Right cardiac atrium (tissue), 5 donors: ENCODE measurements at places on chromosomes 7 and 10. TPM values are rescaled to one million over a fixed set of nuclear protein-coding genes. Genes with fewer than 3 reads are reported as not detected.

DNA sequence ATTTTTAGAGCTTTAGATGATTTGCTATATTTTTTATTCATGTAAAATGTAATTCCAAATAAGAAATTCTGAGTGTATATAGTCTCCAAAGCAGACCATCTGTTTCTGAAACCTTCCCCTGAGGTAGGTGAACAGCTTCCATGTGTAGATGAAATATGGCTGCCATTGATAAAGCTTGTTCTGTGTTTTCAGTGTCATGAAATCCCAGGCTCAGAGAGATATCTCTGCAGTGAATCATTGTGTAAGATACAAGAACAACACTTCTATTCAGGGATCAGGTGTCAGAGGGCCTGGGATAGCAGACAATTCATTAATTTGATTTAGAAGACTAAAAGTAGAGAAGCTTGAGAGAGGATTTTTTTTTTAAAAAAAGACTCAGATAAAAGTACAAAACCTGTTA, 29.1 kb downstream of the ACTA2 start:
- no peak for DNase-seq

- DNase-seq, result no peak
These were observed 32.5 kb upstream of the ADAM12 start for GRCh38 chr10:126420567-126421300.

GRCh38 chr7:108072739-108073138, 57.4 kb downstream of the LAMB4 start:
- no peak for DNase-seq

- no peak for DNase-seq
These were observed 49.9 kb upstream of the CAMK2B start for GRCh38 chr7:44375236-44375699.

DNA sequence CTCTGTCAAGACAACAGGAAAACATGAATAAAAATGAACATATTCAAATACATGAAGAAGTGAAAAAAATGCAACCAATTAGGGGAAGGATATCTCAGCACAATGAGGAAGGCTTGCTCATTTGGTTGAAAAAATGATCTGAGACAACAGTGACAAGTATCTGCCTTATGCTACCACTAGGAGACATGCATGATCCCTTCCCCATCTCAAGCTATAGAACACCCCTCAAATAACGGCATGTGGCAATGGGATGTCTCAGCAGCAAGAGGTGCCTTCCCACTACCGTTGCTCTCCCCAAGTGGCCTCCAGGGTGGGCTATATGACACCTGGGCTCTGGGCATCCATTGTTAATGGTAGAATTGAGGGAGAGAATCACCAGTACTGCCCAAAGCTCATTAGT, 98.1 kb upstream of the RSU1 start:
- DNase-seq, result no peak

GRCh38 chr7:30697719-30698460, 15.6 kb upstream of the CRHR2 start:
- DNase-seq, result no peak

- no peak for DNase-seq
These were observed 847 bp downstream of the GARS1 start for GRCh38 chr7:30595436-30596013.

DNA sequence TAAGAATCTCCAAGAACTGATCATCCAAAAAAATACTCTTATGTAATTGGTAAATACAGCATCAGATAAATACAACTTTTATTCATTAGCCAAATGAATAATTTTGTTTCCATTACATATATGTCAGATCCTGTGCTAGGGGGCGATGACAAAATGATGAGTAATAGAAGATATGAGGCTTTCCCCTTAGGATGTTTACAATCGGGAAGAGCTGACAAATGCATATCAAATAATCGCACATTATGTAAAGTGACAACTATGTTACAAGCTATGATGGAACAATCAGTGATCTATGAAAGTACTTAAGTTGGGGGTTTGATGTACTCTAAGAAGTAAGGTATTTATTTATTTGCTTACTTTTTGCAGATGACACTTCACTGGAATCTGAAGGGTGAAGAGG, 465.6 kb upstream of the VSTM2A start:
- no peak for DNase-seq

DNA sequence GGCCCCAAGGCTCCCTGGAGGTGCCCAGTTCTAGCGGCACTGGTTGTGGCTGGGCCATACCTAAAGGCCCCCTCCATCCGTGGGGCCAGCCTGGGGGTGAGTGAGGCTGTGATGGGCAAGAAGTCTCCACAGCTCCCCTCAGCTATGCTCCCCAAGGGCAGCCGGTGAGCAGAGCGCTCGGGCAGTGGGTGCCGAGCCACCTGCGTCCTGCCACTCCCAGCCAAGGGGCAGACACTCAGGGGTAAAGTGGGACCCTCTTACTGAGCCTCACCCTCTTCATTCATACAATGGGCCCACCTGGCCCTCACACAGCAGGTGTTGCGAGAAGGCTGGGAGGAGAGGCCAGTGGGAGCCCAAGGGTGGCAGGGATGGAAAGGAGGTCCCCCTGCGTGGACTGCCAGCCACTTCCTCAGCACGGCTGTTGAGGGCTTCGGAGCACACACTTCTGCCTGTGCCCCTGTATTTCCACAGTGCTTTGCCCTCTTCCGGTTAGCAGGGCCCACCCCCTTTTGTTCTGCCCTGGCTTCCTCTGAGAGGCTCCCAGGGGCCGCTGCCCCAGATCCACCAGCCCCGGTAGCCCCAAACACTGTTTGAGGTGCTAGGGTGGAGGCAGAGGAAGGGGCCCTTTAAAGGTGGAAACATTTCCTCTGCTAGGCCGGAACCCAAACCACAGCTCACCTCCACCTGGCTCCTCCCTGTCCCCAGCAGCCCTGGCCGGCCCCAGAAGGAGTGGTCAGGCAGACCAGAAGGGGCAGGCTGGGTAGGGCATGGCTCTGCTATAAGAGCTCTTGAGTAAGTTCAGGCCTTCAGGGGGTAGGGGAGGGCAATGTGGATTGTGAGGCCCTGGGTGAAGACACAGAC, 16.4 kb upstream of the C10orf105 start:
- no peak for DNase-seq

DNA sequence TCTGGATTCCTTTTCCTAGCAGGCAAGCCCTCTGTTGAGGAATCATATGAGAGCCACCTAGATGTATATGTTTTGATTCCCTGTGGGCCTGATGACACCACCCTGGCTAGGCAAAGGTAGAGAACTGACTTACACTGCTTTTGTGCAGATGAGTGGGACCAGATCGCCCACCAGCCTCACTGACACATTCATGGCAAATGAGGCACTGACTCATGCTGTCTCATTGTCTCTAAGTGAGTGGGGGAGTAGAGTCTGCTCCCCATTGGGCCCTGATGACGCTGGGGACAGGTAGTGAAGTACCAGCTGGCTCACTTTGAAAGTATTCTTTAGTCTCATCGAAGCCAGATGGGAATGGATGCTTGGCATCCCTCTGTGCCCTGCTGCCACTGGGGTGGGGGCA, 326.3 kb downstream of the ABCA13 start:
- no peak for DNase-seq

GRCh38 chr7:45081670-45081974, 7.1 kb downstream of the NACAD start:
- DNase-seq, result no peak

DNA sequence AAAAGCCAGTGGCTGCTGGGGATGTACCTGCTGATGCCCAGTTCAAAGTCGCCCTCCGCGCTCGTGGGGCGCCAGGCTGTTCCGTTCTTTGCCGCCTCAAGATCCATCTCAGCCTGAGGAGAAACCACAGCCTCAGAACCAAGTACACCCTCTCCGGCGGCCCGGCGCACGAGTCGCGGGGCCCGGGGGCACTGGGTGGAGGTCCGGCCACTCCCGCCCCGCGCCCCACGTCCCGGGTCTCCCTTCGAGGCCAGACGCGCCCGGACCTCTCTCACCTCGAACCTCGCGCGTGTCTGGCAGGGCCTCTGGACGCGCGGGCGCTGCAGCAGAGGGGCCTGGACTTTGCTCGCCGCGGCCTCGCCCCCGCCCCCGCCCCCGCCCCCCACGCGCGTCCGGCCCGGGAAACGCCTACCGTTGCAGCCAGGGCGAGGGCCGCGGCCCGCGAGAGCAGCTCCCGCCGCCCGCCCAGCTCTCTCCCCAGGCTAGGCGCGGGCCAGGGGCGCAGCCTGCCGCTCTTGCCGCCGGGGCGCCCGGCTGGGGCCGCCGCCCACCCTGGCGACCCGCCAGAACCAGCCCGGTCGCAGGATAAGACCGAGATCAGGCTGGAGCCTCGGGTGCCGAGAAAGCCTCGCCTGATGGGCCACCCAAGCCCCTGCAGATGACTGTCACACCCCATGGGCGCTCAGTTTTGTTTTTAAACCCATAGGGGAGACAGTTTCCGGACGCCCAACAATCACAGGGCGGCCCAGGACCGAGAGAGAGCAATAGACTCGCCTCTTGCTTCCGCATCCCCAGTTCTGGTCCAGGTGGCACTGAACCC, at the start of gene ABCB4:
ABCB4 (minus strand) TSS at position 322 of the 820 bp plus-strand sequence; CDS start at position 107, 215 bp downstream.
- DNase-seq, result peak; percentile 46

- DNase-seq, result no peak
These were observed 19.6 kb downstream of the DLG5 start for GRCh38 chr10:77906951-77907421.

DNA sequence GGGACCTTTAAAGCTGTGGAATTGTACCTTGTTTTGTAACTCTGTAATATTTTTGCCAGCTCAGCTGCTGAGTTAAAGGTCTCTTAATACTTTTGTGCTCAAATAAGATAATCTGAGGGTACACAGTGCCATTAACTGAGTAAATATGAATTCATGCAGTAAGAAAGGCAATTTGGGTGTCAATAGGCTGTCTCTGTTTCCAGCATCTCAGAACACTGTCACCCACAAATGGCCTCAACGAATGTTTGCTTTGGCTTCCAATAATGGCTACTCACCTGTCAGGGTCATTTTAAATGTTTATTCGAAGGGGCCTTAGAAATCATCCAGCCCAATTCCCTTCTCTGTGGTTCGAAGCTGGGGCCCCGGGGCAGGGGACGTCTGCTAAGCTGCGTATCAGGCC, 225.4 kb downstream of the ZMYND11 start:
- no peak for DNase-seq

- DNase-seq, result no peak
These were observed 11.4 kb downstream of the FAM241B start for GRCh38 chr10:69641261-69641980.

GRCh38 chr7:42208572-42208971, 28.4 kb downstream of the GLI3 start:
- no peak for DNase-seq

DNA sequence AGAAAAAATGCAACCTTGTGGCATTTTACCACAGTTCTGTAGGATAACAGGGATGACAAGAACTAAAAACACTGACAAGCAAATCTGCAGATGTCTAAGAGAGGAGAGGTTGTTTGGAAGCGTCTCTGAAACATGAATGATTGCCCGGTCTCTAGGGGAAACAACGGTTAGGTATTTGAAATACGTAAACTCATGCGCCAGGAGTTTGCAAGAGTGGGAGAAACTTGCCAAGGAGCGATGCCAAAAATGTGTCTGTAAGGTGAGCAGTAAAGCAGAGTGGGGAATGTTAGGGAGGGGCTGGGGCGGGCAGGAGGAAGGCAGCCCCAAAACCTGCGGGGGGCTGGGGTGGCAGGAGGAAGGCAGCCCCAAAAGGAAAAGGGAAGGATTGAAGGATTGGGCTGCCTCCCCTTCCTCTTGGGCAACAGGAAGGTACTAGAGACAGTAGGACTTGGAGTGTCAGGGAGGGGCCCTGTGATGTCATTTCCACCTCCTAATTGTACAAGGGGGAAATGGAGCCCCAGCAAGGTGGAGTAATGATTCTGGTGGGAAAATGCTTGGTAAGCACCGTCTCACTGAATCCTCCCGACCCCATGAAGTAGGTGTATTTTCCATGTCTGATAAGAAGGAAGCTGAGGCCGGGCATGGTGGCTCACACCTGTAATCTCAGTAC, 33.2 kb upstream of the PLEKHA1 start:
- no peak for DNase-seq

- no peak for DNase-seq
These were observed 32.5 kb downstream of the NUB1 start for GRCh38 chr7:151374139-151374538.

DNA sequence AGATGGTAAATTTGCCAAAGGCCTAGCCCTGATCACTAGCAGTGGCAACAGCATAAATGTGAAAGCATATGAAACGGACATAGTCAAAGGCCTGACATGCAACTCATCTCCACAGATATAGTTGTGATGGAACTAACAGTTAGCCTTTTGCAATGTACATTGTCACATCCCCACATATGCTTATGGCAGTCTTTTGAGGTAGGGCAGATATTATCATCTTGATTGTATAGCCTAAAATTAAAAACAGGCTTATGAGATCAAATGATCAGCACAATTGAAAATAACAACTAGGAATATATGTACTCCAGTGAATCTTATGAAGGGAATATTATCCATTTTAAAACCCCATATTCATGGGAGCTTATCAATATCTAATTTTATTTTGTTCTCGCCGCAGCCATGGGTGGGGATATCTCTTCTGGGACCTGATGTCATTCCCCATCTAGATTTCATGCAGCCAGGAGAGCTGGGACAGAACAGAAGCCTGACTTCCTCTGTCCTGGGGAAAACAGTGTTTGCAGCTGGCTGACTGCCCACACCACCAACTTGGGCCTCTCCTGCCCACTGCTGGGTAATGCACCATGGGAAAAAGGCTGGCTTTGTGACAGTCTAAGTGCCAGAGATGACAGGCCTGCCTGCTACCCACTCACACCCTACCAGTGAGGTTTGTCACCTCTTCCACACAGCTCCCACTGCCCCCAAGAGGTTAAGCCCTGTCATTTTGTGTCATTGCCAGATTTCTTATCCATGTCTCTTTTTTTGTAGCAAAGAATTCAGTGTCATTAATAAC, 180.2 kb upstream of the FZD1 start:
- peak; percentile 87 for DNase-seq

GRCh38 chr10:22625516-22626290, 88.7 kb downstream of the PIP4K2A start:
- DNase-seq, result no peak

DNA sequence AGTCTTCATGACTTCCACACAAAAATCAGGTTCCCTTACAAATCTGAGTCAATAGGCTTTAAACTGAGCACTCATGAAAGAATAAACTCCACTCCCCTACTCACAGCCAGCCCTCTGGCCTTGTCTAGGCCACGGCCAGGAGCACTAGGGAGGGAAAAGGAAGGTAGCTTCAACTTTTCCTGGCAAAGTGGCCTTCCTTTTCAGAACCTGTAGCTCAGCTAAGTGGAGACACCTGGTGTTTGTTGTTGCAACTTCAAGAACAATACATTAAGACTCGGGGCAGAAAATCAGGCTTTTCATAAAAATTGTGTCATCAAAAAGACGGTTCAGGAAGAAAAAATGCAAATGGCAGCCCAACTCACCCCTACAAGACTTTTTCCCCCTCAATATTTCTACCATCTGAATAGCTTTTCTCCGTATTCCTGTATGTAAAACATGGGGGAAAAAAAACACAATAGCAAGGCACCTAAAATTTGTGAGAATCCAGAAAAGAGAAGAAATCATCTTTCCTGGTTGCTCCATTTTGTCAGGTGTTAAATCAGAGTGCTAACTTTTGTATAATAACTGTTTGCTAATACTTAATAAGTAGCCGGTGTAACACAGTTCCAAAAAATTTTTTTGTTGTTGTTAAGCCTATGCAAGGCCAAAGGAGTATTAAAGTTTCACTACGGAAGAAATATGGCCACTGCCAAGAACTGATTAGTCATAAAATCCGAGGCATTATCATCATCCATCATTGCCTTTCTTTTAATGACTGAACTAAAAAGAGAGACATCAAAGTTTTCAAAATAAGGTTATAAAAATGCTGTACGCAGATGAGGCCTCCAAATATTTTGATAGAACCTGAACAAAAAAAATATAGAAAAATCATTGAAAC, 66.2 kb upstream of the ARID5B start:
- DNase-seq, result no peak

The LIPM gene
- total RNA-seq, result not detected

The TMEM225B gene
- total RNA-seq, result 0.21 TPM

The FOXP2 gene
- 2.4 TPM for total RNA-seq

The GDI2 gene
- total RNA-seq, result 102 TPM

The CALHM3 gene
- not detected for total RNA-seq

The SDK1 gene
- total RNA-seq, result 3.2 TPM

The PWWP2B gene
- total RNA-seq, result 7.0 TPM
